Occipital lobe (tissue), 3 donors: ENCODE measurements at places on chromosomes 4 and X. TPM values are rescaled to one million over a fixed set of nuclear protein-coding genes. Genes with fewer than 3 reads are reported as not detected.

PCDH7 gene
- 115 TPM for total RNA-seq

RNF175 gene
- 26.7 TPM for total RNA-seq

GPR82 gene
- total RNA-seq = not detected

CLRN2 gene
- total RNA-seq = not detected

CENPVL2 gene
- total RNA-seq = 1.7 TPM

TRIM60 gene
- not detected for total RNA-seq
